ENCODE measurements at places on chromosomes 5 and 9.

DNA sequence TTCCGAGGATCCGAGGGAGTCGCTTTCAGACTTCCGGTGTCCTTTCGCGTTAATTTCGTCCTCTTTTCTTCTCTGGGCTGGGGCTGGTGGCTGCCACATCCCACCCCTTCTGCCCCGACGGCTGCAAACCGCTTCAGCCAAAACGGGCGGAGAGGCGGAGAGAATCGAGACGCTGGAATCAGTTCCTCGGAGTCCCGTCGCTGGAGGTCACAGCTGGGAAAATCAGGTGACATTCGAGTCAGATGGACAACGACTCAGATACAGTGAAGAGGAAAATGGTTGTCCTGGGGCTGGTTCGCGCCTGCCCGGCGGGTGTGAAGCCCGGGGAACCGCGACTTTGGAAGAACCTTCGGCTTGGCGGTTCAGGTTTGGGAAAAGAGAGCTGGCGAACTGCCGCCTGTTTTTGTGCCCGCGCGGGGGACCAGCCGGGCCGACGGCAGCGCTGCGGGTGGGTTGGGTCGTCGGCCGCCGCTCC, 8.9 kb upstream of the NKX2-5 start:
- DNase-seq = peak; percentile 80

GRCh38 chr5:32618962-32619361, 33.6 kb downstream of the SUB1 start:
- DNase-seq = no peak

DNA sequence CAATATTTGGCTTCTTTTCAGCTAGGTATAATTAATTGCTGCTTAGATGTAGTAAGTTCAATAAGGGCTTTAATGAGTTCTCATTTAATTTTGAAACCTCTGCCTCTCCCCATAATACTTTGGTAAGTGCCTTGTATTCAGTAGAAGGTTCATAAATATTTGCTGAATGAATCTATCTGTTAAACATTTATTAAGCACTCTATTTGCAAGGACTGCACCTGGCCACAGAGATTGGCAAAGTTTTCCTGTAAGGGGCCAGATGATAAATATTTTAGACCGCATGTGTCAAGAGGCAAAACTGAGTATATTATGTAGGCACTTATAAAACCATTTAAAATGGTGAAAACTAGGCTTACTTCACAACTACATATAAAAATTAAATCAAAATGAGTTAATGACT, 19.0 kb upstream of the GNA14 start:
- DNase-seq = no peak

GRCh38 chr9:89444925-89445765, 52.8 kb downstream of the SEMA4D start:
- DNase-seq = no peak

- DNase-seq = no peak
Observed at GRCh38 chr5:79503794-79504495, 10.0 kb downstream of the HOMER1 start.

All from retina (tissue), 1 donor.